Smooth muscle cell of bladder (primary cell): ENCODE measurements at places on chromosomes 2 and 18. TPM values are rescaled to one million over a fixed set of nuclear protein-coding genes. Genes with fewer than 3 reads are reported as not detected.

The BUB1 gene
- total RNA-seq = 4.3 and 4.8 TPM in 2 replicates

The GALNT5 gene
- total RNA-seq = 26.9 and 28.8 TPM in 2 replicates

The ALK gene
- total RNA-seq = under 0.01 TPM in 2 replicates

The MYO7B gene
- not detected in 2 replicates for total RNA-seq

The UGT1A5 gene
- not detected in 2 replicates for total RNA-seq

The PRSS56 gene
- not detected in 2 replicates for total RNA-seq

The RAB17 gene
- total RNA-seq = 0.14 and 0.28 TPM in 2 replicates

The ITSN2 gene
- total RNA-seq = 20.2 and 20.5 TPM in 2 replicates

The SLC5A7 gene
- total RNA-seq = not detected in 2 replicates

The SRSF7 gene
- 102 and 121 TPM in 2 replicates for total RNA-seq

The DSG1 gene
- not detected in 2 replicates for total RNA-seq

The RFX8 gene
- total RNA-seq = 1.3 and 2.0 TPM in 2 replicates

The FAM237A gene
- not detected in 2 replicates for total RNA-seq

The LYPD1 gene
- total RNA-seq = 2.4 and 3.9 TPM in 2 replicates

The SAP130 gene
- 1.8 and 2.2 TPM in 2 replicates for total RNA-seq

The SULT1C2 gene
- under 0.01 and 0.83 TPM in 2 replicates for total RNA-seq

The ZFP36L2 gene
- total RNA-seq = 4.3 and 5.5 TPM in 2 replicates

The RGPD4 gene
- total RNA-seq = under 0.01 TPM in 1 of 2 replicates, not detected in the other

The ANKRD44 gene
- 4.9 and 6.0 TPM in 2 replicates for total RNA-seq

The MAL gene
- not detected in 2 replicates for total RNA-seq
